ENCODE measurements at places on chromosomes 2 and 18.

DNA sequence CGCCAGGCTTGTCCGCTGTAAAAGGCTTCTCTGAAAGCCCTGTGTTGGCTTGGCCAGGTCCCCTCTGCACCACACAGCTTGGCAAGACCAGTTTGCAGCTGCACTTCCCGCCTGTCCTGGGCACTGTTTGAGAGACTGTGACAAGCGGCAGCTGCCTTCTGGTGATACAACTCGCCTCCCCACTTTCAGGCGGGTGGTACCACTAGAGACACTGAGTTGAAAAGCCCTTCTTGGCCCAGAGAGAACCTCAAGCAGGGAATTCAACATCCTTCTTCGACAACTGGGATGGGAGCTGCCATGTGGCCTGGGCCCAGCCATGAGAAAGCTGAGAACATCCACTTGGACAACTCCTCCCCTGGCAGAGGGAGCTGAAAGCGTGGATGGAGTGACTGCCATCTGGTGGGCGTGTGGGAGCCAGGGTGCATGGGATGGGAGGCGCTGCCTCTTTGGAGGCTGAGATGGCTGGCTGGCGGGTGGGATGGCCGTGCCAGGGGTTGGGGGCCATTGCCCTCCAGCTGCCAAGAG, 125.5 kb upstream of the REV1 start:
- DNase-seq = no peak

GRCh38 chr2:127377262-127377661, 10.5 kb downstream of the MAP3K2 start:
- DNase-seq = no peak

DNA sequence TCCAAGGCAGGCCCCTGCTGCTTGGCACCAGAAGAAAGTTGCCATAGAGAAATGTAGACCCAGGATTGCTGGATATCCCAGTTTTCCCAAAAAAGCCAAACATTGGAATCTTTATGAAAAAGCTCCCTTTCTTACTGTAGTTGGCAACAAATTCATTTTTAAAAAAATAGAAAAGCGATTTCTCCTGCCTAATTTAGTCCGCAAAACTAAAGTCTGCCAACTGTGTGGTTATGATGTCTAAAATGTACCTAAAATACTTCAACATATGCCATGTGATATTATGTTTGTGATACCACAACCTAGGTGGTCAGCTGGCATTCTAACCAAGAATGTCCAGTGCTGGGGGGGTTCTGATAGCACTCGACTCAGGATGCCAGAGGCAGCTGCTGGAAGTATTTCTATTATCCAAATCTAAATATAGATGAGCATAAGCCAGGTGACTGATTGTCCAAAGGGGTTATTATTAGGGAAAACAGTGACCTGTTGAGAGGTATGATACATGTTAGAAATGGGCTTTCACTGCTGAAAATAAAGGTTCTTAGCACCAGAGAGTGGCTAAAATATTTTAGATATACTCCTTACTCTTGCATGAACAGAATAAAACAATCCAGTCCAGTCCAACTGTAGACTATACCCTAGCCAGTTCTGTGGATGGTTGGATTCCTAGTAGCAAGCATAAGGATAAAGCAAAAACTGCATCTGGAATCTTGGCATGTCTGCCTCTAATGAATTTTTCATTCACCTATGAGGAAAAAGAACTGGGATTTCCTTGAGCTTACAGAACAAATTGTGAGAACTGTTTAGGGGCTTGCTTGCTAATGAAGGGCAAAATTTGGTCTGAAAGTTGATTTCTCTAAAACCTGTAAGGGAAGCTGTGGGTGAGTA, 101.7 kb downstream of the STK39 start:
- no peak for DNase-seq

GRCh38 chr18:9017167-9017904, 85.2 kb upstream of the NDUFV2 start:
- peak; percentile 22 for DNase-seq

DNA sequence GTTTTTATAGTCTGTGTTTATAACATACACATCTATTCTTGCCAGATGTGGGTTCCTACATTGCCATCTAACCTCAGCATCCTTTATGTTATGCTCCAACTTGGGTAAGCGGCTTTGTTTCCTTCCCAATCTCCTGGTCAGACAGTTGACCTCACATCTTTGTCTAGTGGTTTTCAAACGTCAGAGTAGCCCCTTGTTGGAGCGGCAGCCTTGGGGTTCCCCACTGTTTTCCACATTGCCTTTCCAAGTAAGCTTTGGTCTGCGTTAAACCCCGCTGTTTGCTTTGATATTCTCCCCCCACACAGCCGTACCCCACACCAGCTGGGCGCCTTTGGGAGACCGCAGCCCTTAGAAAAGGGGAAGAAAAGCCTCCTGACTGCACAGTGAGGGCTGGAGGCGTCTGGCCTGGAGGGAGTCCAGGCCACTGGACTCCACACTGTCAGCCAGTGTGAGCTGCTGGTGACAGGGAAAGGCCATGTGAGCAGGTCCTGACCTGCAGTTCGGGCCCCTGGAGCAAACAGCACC, 83.3 kb downstream of the MALT1 start:
- DNase-seq = no peak

DNA sequence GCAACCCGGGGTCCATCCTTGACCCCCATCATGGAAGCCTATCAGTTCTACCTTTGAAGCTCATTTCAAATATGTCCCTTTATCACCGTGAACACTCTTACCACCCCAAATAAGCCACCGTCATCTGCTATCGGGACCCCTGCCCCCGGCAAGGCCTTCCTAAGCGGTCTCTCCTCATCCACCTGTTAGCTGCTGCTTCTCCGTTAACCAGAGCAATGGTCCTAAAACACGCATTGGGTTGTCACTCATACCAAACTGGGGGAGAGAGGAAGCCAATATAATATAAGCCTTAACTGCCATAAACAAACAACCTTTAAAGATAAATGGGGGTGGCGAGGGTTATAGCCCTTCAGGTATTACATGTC, 680 bp downstream of the ASNSD1 start:
- no peak for DNase-seq

DNA sequence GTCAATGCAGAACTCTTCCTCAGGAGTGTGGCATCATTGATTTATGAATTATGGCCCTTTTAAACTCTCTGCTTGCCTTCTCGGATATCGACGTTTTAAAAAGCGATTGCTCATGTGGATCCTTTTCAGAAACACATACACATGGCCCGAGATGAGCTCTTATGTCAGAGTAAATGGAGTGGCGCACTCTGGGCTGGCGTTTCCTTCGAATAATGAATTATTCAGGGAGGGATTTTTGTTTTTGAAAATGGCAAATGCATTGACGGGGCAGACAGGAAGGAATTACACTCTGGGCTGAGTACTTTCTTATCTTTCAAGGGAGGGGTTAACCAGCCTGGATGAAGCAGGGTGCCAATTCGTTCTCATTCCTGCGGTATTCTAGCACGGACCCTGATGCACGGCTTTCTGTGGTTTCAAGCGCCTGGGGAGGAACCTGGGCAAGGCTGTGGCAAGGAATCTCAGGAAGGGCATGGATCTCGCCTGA, 142.7 kb downstream of the PRKCE start:
- DNase-seq = no peak

DNA sequence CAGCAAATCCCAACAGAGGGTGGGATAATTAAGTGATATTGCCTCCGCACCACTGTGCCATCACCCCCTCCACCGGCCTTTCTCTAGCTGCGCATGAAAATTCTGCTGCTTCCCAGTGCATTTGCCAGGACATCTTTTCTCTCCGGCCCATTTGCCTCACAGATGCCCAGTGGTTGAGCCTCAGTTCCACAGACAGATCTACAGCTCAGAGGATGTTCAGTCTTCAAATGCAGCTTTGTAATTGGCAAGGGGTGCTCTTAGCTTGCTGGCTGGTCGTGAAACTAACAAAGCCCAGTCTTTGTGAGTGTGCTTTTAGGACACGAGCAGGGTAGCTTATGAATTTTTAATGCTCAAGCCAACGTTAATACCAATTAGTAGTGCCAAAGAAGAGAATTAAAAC, 253.3 kb upstream of the REV1 start:
- DNase-seq = no peak

- no peak for DNase-seq
These were observed 158.9 kb upstream of the MEIS1 start for GRCh38 chr2:66275984-66276383.

GRCh38 chr2:12807907-12808810, 91.4 kb downstream of the TRIB2 start:
- no peak for DNase-seq

GRCh38 chr2:15122915-15123314, 438.2 kb downstream of the NBAS start:
- DNase-seq = no peak

- DNase-seq = no peak
These were observed 104.7 kb downstream of the FEZ2 start for GRCh38 chr2:36493306-36493705.

DNA sequence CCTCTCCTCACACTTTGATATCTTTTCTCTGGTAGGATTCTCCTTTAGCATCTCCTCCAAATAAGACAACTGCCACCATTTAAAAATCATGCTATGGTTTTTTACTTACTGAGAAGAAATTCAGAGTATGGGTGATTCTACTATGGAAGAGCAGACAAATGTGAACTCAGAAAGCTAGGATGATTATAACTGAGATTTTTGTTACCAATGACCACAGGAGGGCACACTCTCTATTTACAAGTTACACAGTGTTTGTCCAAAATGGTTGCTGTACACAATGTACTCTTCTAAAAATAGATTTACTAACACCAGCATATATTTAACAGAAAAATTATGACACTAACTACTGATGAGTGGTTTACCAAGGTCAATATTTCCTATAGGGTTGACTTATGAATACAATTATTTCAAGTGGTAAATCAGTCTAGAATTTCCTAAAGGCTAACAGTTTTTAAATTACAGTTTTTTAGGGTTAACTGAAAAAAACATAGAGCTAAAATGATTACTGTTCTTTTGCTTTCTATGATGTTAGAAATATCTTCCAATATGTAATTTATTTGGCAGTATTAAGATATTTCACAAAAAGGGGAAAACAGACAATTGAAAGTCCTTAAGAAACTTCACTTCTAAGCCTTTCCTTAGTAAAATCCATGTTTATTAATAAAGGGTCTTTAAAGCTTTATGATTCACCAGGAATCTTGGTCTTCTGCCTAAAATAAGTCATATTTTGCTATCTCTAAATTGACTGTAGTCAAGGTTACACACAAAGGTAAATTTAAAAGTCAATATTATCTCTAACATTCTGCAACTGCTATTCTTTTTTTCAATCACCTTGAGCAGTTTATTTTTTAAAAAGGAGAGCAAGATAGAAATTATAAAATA, 57.2 kb downstream of the MAP4K3 start:
- no peak for DNase-seq

DNA sequence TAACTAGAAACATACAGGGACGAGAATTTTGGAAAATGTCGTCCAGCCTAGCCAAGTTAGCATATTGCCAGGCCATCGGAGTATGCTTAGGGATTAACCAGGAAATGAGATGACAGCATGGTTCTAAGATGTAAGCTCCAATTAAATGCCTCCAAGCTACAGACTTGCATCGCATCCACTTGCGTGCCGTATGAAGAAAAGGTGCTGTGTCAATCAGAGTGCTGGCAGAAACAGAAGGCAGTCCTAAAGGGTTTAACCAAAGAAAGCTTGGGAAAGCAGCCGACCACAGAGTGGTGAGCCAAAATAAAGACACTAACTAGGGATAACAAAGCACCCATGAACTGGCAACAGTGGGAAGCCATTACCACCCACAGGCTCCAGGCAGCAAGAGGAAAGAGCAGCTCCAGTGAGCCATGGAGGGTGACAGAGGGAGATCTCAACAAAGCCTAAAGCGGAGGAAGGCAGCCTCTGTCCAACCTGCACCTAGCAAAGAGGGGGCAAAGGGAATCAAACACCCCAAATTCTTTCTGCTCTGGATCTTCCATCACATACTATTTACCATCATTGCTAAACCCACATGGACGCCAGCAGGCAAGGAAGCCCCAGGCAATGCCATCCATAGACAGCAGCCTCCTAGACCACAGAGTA, 27.6 kb upstream of the SOCS6 start:
- no peak for DNase-seq

DNA sequence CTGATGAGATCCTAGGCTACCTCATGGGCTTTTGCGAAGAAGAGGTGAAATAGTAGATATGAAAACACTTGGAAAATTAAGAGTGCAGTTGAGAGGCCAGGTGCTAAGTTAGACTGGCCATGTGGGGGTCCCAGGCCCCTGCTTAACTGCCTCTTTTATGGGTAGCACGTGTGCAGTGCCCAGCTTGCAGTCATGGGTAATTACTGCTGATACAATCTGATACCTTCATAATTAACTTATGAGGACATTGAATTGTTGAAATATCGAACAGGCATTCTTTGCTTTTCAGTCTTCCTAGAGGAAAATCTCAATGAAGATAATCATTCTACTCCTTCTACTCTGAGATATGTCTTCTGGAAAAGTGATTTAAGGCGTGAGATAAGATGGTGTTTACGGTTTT, 11.6 kb downstream of the TRAF3IP1 start:
- DNase-seq = no peak

- DNase-seq = no peak
These were observed 658.3 kb upstream of the NXPH2 start for GRCh38 chr2:139438478-139438877.

- no peak for DNase-seq
These were observed 361.2 kb upstream of the HNRNPA3 start for GRCh38 chr2:176851200-176851888.

- peak; percentile 43 for DNase-seq
These were observed 70.5 kb upstream of the ZNF516 start for GRCh38 chr18:76565238-76566173.

GRCh38 chr2:23776021-23776420, 150.9 kb downstream of the ATAD2B start:
- no peak for DNase-seq

DNA sequence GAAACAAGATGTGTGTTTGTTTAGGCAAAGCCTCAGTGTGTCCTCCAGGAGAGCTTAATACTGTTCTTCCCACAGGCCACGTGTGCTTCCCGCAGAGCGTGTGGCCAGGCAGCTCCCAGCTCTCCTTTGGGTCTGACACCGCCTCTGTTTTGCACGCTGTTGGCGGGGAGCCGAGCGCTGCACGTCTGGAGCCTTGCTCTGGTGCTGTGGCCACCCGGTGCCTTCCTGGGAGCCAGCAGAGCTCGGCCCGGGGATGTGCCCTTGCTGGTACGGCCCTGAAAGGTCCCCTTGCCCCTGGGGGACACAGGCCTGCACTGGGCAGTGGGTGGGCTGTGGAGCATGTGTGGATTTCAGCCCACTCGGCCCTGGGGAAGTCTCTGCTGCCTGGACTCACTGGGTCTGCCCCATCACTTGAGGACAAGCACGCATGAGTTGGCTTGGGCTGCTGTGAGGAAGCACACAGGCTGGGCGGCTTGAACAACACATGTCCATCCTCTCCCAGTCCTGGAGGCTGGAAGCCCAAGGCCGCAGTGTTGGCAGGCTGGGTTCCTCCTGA, 160.7 kb upstream of the HDAC4 start:
- DNase-seq = no peak

- DNase-seq = no peak
These were observed 9.2 kb downstream of the ATG16L1 start for GRCh38 chr2:233260661-233261060.

- DNase-seq = no peak
These were observed 83.4 kb downstream of the TTN start for GRCh38 chr2:178723786-178724346.
